Stimulated activated CD4-positive, alpha-beta T cell treated with anti-CD3 and anti-CD28 coated beads, Interleukin-15, amount 100 ng/mL, for 48 hours (primary cell): ENCODE measurements at places on chromosomes 13 and 19.

- no peak for DNase-seq
These were observed 81.8 kb upstream of the STARD13 start for GRCh38 chr13:33367171-33367895.

GRCh38 chr19:49678985-49679770, 2.1 kb downstream of the PRMT1 start:
- no peak for DNase-seq

- no peak for DNase-seq
These were observed 374.9 kb downstream of the SPRY2 start for GRCh38 chr13:79966059-79966458.

GRCh38 chr19:35438527-35438926, 9.5 kb upstream of the FFAR2 start:
- DNase-seq, result no peak

DNA sequence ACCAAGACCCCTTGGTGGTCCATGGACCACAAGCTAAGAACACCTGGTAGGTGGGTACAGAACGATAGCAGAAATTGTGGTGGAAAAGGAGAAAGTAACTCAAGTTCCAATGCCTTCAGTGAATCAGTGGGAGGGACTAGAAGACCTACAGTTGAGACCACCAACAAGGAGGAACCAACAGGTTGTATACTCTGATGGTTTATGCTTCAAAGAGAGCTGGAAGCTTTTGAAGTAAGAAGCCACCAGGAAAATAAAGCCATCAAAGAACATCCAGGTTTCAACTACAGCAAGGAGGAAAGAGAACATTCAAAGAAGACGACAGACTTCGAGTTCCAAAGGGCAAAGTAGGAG, 42.4 kb downstream of the DIAPH3 start:
- no peak for DNase-seq
